Common myeloid progenitor, CD34-positive (primary cell): ENCODE measurements at places on chromosomes 13 and 19.
A peak's percentile ranks its signal among the peaks of the same experiment; 100 is the strongest.

DNA sequence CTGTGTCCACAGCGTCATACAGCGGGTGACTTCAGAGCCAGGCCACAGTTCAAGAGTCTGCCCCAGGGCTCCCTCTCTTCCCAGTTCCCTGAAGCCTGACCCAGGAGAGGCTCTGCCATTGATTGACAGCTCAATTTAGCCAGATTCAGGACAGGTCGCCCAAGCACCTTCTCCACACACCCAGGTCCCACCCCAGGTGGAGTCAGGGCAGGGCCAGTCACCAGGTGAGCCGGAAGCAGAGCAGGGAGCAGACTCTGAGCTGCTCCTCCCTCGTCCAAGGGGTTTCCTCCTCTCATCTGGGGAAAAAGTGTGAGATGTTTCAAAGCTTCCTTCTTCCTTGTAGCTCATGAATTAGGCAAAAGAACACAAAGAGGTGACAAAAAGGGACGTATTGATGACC is 5.6 kb downstream of the CEACAM7 start:
- DNase-seq: no peak

- DNase-seq: no peak
Measured at GRCh38 chr13:43333176-43333575, 309.8 kb downstream of the DNAJC15 start.

GRCh38 chr19:46821512-46822409 is 28.9 kb downstream of the AP2S1 start:
- peak; percentile 89 for DNase-seq

DNA sequence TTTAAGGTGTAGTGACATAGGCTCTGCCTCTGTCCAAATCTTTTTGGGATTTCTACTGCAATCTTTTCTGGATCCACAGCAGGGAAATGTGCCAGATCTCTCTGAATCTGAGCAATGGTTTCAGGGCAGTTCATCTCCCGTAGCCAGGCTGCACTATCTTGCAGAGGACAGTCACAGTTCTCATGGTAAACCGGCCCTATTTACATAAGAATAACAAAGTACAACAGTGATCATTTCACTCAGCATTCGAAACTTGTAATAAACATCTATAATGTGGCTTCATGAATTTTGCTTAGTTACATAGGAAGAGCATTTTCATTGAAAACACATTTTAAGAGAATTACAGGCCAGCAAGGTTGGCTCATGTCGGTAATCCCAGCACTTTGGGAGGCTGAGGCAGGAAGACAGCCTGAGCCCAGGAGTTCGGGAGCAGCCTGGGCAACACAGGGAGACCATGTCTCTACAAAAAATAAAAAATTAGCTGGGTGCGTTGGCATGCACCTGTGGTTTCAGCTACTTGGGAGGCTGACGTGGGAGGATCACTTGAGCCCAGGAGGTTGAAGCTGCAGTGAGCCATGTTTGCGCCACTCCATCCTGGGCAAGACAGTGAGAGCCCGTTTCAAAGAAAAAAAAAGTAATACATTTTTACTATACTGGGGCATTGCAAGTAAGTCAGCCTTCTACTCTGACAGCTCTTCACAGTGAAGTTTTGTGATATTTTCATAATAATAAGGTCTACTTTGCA is 5.0 kb downstream of the POGLUT2 start:
- no peak for DNase-seq

- no peak for DNase-seq
Measured at GRCh38 chr13:99545979-99546378, 44.7 kb downstream of the TM9SF2 start.

- DNase-seq: no peak
Measured at GRCh38 chr19:19568802-19569756, 31.0 kb downstream of the CILP2 start.

GRCh38 chr19:56304243-56304642 is 10.4 kb downstream of the ZSCAN5A start:
- DNase-seq: no peak

GRCh38 chr13:59483501-59484145 is 680.1 kb downstream of the DIAPH3 start:
- peak; percentile 39 for DNase-seq

DNA sequence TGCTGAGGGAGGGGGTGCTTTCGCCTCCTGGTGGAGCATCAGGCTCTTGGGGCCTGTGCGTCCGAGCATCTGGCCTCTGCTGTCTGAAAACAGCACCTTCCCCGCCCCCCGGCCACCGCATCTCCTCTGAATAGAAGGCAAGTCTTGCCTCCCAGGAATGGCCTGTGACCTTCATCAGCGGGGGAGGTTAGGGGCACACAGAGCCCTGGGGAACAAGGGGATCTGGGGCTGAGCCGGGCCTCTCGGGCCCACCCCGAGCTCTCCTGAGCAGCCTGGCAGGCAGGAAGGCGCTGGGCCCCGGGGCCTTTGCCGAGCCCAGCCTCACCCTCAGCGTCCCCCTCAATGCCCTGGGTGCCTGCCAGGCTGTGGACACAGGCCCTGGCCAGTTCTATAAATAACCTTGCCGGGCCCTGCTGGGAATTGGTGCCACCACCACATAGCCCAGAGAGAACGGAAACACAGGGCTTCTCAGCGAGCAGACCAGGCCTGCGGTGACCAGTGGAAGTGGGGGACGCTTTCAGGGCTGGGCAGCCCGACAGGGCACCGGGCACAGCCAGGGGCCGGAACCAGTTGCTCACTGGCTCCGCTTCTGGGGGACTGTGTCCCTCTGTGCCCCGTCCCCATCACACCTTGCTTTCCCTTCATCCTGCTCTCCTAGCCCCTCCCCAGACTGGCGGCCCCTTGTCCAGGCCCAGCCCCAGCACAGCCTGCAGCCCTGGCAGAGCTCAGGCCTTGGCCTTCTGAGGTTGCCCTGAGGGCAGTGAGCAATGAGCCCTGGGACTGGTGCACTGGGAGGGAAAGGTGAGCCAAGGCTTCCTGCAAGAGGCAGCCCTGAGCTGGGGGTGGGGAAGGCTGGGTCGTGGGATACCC is 9.5 kb downstream of the STK11 start:
- DNase-seq: no peak

GRCh38 chr19:18437491-18438330 is at the start of gene ISYNA1:
TSS of gene ISYNA1 (minus strand) at chr19:18438133. CDS start at chr19:18437979, 154 bp downstream.
- peak; percentile 40 for DNase-seq

- no peak for DNase-seq
Measured at GRCh38 chr13:107331359-107331758, 763.4 kb upstream of the ARGLU1 start.

GRCh38 chr19:40742477-40742876 is 7.8 kb downstream of the ACTMAP start:
- DNase-seq: no peak

- peak; percentile 89 for DNase-seq
Measured at GRCh38 chr19:45677351-45678230, 9.6 kb downstream of the GIPR start.

DNA sequence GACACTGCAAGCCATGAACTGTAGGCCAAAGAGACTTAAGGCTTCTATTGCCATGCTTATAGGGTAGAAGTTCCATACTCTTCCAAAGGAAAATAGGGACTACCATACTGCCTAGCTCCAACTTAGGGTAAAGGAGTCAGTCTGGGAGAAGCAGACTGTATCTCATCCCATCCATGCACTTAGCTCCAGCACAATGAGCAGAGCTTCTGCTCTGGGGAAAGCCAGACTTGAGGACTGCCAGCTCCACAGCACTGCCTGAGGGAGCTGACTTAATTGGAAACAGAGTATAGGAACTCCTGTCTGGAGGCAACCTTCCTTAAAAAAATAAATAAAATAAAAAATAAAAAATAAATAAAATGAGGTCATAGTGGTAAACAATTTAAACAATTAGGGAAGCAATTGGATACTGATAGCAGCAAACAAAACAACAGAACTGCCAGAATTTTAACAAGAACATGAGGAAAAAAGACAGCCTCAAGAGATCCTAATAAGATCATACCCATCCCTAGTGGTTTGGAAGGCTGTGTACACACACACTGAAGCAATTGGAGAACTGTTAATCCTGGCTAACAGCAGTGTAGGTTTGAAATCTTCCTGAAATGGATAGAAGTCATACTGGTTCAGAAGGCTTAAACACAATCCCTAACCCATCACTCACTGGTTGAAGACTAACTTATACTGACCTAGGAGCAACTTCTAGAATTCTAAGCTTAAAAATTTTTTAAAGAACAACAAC is 550.1 kb downstream of the TBC1D4 start:
- no peak for DNase-seq

DNA sequence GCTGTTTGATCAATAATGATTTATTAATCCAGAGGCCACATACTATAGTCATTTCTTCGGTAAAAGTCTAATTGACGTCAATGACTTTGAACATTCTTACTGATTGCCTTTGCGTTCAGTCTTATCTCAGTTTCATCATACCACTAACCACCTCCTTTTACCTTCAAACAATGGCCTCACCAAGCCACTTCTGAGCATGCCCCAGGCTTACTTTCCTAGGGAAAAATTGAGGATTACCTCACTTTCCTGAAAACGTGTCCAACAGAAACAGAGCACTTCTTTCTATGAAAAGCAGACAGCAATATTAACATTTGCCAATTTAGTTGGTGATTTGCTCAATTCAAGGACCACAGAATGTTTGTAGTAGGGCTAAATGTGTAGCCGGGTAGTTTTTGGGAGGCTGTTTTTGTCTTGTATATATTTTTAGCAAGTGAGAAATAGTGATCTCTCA is 157.6 kb downstream of the KLF5 start:
- no peak for DNase-seq

DNA sequence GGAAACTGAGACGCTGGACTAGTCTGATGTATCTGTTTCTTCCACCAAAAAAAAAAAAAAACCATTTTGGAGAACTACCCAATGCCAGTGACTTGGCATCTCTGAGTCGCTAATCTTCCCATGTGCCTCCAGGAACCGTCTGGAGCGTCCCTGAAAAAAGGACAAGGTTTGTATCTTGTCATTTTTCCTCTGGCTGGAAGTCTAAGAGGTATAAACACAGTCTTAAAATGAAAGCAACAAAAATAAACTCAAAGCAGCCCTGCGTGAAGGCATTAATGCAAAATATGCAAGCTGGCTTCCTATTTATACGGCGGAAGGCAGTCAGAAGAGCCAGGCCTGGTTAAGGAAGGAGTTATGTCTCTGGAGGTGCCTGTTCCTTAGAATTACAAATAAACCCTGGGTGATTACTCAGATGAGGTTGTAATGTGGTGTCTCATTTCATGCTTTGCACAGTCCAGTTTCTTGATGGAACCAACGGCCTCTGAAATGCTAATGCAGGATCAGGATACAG is 20.3 kb downstream of the ACTN4 start:
- peak; percentile 68 for DNase-seq

GRCh38 chr13:100197591-100198365 is 108.9 kb downstream of the PCCA start:
- DNase-seq: no peak

DNA sequence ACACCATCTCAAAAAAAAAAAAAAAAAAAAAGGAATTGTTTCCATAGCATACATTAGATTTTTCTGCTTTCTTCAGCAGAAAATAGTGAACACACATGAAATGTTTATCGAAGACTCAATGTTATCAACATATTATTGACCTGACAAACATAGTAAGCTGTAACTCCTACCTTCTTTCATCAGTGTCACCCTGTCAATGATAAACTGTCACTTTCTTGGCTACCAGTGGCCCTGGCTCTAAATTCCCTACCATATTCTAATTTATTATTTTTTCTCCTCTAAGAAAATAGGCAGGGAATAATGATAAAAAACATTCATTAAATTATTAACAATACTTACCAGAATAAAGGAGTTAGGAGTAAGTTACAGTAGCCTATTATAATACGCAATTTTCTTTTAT is 127.3 kb upstream of the KLHL1 start:
- DNase-seq: no peak

- no peak for DNase-seq
Measured at GRCh38 chr19:52442179-52442578, 11.2 kb upstream of the ZNF578 start.

- no peak for DNase-seq
Measured at GRCh38 chr13:97719736-97720135, 233.7 kb upstream of the IPO5 start.

- no peak for DNase-seq
Measured at GRCh38 chr19:1457031-1457739, 7.3 kb downstream of the APC2 start.

GRCh38 chr19:55674459-55674840 is 576 bp upstream of the EPN1 start:
- DNase-seq: no peak

- DNase-seq: no peak
Measured at GRCh38 chr19:52961981-52962380, 700 bp downstream of the ZNF816 start.

DNA sequence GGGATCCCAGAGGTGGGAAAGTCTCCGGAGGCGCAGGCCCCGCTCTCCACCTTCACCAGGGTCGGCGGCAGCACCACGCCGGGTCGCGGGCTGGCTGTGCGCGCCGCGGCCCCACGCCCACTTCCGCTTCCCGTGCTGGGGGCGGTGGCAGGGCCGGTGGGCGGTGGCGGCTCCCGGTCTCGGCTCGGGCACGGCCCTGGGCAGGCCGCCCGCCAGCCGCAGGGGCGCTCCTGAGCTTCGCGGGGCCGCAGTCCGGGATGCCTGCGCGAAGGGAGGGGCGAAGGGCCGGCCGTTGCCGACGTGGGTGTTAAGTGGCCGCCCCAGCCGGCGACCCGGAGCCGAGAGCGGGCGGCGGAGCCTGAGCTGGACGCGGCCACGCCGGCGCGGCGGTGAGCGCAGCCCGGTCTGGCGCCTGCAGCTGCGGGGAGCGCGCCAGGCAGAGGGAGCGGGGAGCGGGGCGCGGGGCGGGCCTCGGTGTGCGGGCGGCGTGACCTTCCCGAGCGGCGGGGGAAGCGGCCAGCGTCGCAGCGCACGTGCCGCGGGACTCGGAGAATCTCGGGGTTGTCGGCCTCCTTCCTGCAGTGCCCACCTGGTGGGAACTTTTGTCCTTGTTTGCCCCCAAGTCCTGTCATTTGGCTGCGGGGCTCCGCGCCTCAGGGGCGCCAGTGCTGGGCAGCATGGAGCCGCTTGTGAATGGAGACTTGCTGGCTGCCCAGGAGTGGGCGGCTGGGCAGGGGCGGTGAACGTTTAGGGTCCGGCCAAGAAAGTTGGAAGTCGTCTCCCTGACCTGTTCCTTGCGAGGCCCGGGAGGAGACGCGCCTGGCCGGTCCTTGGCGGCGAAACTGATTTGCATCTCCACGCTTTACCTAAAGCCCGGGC is at the start of gene SLC25A15:
TSS of gene SLC25A15 (plus strand) at position 337 of the 879 bp plus-strand sequence. CDS start 3,616 bp downstream, outside the sequence.
- DNase-seq: peak; percentile 82

DNA sequence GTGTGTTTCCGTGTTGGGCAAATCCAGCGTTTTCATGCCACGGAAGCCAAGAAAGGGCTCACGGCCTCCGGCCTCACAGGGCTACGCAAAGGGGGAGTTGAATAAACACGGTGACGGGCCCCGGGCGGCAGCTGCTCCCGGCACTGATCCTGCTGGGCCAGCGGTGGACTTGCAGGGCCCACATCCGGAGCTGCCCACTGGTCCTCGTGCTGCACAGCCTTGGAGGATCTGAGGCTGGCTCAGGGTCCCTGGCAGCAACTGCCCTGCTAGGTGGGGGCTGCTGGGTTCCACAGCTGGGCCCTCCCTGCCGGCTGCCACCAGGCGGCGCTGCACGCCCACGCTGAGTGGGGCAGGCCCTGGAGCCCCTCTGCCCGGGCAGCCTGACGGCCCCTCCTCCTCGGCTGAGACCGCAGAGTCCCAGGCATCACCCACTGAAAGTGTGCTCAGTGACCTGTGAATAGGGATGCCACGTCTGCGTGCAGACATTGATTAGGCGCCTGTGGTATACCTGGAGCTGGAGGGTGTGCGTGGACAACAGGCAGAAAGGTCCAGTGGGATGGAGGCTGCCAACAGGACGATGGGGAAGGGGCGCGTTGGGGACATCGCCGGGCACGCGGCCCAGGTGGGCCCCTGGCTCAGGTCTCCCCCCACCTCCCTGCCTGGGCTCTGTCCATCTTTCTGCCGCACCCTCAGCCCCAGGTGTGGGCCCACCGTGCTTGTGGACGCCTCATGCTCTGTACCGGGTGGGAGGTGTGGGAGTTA is 5.3 kb upstream of the HCN2 start:
- peak; percentile 70 for DNase-seq

GRCh38 chr13:110812869-110813645 is 99.6 kb downstream of the ING1 start:
- DNase-seq: no peak
